ENCODE measurements at places on chromosomes 5 and 9.

GRCh38 chr5:34021334-34021733, 13.5 kb upstream of the AMACR start:
- no peak for DNase-seq

- no peak for DNase-seq
Measured at GRCh38 chr5:156094001-156094400, 233.0 kb upstream of the SGCD start.

- DNase-seq: no peak
Measured at GRCh38 chr5:98514215-98514614, 259.2 kb upstream of the RGMB start.

DNA sequence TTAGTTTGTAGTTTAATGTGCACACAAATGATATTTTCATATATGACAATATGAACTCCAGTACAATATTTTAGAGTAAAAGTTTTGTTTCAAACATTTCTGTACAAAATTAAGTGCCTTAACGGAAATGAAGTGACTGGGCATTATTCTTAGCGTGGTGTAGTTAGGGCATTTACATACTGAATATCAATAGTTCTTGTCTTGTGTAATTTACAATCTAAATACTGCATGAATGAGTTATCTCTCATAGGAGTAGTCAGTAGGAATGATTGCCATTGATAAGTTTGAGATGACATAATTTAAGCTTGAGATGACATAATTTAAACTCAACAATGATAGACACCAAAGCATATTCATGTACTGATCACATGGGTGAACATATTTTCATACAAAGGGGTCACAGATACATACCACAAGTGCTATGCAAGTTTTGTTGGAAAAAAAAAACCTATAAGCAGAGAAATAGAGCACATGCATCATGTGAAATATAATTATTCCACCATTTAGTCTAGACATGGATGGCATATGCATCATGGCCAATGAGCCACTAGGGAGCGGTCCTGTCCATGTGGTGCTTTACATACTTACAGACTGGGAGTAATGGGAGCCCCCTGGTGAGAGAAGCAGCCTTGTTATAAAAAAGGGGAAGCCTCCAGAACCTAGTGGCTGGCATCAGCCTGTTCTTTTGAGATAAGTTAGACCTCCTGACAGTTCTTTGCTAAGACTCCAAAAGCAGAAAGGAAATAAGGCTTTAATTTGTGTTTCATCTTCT, 1523.9 kb downstream of the MAT2B start:
- no peak for DNase-seq

Data from epithelial cell of proximal tubule (primary cell).